ENCODE measurements at places on chromosomes 2 and 18. TPM values are rescaled to one million over a fixed set of nuclear protein-coding genes. Genes with fewer than 3 reads are reported as not detected.

LRRC30 gene
- not detected for total RNA-seq

UGT1A3 gene
- total RNA-seq: not detected

CHPF gene
- 271 TPM for total RNA-seq

MYO7B gene
- total RNA-seq: not detected

FZD7 gene
- 35.8 TPM for total RNA-seq
